Thoracic aorta (tissue), 2 donors: ENCODE measurements at places on chromosomes 1 and 21.

DNA sequence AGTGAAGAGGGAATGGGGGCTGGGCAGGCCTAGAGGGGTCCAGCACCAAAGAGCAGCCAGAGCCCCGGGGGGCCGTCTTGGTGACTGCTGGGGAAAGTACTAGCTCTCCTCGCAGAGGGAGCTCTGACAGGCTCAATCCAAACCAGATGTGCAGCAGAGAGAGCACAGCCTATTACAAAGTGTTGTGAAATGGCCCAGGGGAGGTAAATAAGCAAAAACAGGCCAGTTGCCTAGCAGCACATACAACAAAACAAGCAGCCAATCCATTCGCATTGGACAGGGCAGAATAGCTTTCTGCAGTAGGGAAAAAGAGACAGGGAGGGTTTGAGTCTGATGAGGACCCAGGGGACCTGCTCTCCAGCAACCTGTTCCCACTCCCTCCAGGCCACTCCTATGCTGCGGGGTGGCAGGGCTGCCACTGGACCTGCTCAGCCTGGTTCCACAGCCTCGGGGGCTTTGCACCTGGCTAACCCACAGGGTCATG lies 239.6 kb upstream of the FGGY start:
- DNase-seq, result peak; percentile 64

- DNase-seq, result no peak
These were observed 128.7 kb downstream of the RGS7 start for GRCh38 chr1:241228339-241228738.

GRCh38 chr1:155086856-155087535 lies 8.4 kb downstream of the EFNA3 start:
- no peak for DNase-seq

DNA sequence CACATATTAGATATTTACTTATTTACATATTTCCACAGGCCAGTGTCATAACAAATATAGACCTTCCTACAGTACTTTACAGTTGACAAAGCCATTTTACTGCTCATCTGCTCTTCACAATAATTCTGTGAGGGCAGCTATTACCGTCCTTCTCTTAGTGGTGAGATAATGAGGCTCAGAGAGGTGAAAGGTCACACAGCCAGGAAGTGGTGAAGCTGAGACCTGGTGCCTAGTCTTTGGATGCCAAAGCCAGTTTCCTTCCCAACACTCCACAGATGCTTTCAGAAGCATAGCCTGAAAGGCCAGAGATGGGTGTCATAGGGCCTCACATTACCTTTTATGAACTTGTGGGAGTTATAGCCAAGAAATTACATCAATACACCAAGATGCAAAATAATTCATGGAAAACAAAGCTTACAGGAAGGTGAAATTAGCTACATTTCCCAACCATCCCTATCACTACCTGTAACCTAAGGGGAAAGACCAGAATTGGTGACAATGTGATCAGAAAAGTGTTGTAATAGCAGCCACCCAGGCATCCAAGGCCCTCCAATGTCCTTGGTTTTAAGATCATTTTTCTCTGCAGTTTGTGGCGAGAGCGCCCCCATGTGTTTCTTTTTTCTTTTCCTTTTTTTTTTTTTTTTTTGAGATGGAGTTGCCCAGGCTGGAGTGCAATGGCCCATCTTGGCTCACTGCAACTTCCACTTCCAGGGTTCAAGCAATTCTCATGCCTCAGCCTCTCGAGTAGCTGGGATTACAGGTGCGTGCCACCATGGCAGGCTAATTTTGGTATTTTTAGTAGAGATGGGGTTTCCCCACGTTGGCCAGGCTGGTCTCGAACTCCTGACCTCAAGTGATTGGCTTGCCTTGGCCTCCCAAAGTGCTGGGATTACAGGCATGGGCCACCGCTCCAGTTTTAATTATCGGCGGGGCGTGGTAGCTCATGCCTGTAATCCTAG lies 26.5 kb upstream of the RPL11 start:
- DNase-seq, result no peak

- no peak for DNase-seq
These were observed 368.5 kb downstream of the HHAT start for GRCh38 chr1:210697185-210697584.

DNA sequence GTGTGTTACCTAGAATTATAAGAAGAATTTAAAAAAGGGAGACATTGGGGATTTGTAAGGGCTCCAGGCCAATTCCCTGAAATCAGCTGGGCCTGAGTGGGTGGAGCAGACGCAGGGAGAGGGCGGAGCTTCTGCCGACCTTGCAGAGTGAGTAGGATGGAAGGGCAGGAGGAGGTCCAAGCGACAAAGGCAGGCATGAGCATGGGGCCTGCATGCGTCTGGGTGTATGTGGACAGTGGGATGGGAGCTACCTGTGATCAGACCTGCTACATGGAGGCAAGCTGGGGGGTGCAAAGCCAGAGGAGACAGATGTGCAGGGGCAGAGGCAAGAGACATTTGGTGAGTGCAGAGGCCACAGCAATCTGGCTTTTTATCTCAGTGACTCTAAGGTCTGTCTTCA lies 105.3 kb upstream of the OLIG2 start:
- no peak for DNase-seq

DNA sequence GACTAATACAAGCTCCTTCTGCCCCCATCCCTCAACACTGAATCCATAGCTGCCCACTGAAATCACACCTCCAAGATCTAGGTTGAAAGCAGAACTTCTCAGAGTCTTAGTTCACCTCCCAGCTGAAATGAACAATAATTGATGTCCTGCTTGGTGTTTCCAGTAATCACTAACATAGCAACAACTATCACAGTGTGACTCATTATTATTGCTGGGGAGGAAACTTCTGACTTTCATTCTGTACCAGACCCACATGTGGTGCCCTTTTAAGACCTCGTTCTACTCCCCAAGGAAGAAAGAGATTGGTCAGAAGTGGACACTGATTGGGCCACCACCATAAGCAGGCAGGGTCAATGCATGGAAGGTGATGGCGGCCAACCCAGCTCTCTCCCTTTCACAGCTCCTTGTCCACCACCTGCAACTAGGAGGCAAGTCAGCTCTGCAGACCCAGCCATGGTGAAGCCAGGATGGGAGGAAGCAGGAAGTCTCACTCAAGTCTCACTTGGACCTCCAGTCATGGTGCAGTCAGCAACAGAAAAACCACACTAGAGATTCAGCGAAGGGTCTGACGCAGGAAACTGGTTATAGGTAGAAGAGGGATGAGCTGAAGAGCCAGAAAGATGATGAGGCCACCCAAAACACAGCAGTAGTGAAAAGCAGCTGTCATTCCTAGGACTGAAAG lies 720.2 kb downstream of the PTPRU start:
- no peak for DNase-seq

DNA sequence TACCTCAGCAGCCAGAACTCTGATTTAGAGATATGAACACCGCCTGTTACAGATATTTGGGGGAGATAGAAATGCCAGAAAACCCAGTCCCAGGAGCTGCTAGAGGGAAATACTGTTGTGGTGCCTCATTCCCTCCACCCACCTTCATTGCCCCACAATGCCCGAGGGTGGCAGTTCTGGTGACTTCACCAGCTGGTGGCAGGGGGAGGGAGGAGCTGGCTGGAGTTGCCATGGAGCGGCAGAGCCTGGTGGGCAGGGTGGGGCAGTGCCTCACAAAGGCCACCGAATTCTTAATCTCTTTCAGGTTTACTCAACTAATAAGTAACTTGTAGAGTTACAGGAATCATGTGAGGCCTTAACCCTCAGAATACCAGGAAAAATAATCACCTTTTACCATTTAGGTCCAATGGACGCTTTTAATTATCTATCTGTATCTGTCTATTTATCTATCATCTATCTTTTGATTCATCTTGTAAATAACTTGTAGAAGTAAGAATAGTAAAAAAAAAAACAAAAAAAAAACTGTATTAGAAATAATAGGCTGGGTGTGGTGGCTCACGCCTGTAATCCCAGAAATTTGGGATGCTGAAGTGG lies 11.7 kb upstream of the S100A11 start:
- DNase-seq, result peak; percentile 68

DNA sequence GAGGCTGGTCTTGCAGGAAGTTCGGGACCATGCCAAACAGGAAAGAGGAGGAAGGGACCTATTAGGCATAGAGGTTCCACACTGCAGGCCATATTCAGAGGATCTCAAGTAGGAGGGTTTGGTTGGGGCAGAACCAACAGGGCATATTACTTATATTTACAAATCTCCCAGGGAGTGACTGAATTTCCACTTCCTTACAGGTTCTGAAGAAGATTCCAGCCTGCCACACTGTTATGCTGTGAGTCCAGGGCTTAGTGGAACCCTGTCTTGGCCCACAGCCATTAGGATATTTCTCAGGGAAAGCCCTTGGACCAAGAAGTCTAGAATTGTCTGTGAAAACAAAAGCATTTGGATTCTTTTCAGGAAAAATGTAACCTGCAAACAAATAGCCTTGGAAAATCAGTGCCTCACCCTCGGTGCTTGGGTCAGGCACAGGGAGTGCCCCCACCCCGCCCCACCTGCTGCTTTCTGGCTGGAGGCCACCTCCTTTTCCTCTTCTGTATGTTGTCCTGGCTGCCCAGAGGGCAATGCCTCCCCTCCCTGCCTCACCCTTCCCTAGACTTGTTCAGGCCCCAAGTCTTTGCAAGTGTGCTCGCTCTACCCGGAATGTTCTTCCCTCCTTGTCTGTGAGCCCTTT lies 41.0 kb upstream of the JUN start:
- no peak for DNase-seq

GRCh38 chr1:66302815-66303214 lies 231.1 kb upstream of the SGIP1 start:
- no peak for DNase-seq

DNA sequence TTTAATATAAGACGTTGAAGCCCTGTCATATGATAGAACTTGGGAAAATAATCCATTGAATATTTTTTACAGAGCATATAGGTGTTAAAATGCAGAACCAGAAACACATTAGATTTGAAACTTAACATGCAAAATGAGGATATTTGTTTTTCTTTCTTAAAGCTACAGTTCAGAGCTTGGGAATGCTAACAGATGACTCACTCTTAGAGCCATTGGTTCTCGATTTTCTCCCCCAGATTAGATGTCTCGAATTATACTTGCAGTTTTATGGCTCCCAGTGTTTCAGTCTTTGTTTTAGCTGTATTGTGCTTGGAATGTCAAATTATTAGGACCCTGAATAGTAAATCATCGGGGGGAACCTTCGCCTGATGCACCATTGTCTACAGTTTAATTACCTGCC lies 575.7 kb upstream of the ZP4 start:
- DNase-seq, result no peak

DNA sequence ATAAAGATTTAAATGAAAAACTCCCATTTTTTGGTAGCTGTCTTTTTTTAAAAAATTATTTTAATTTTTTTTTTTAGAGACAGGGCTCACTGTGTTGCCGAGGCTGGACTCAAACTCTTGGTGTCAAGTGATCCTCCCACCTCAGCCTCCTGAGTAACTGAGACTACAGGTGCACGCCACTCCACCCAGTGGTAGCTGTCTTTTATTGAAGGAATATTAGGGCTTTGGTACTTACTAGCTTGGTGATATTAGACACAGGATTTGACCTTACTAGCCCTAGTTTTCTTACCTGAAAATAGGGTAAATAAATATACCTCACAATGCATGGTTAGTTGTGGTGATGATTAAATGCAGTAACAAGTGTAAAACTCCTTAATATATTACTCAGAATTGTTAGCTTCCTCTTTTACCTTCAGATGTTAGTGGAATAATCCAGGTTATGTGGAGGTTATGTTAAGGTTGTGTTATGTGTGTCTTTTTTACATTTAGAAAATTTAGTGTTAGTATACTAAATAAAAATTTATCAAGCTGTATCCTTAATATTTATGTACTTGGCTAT lies 66.8 kb downstream of the PHACTR4 start:
- DNase-seq, result no peak

GRCh38 chr1:12741946-12742345 lies 4.1 kb upstream of the CFAP107 start:
- DNase-seq, result no peak

DNA sequence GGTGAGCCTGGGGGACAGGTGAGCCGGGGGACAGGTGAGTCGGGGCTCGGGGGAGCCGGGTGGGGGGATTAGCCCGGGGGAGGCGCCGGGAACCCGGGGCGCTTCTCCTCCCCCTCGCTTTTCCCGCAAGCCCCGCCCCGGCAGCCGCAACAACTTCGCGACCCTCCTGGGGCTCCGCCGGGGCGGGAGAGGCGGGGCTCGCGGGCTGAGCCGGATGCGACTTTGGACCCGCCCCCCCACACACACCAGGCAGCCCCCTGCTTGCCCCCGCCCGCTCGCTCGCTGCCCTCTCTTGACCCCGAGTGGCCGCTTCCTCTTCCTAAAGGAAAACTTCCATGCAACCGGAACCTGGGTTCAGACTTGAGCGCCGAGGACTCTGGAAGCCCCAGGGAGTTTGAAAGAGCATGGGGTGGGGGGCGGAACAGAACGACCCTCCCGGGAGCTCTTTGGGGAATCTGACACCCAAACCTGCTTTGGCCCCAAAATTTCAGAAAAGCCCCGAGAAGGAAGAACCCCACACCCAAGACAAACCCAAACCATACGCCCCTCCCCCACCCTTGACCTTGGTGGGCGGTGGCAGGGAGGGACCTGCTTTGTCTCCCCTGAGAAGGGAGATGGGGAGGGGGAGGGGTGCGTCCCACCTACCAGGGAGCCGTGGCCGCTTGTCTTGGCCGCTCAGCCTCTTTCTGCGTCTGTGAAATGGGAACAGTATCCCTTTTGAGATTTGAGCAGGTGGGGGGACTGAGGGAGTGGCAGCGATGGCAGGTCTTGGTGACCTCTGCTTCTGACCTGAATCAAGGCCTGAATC lies 550 bp downstream of the ARHGEF16 start:
- DNase-seq, result no peak

GRCh38 chr1:160910170-160910750 lies 25.3 kb upstream of the ITLN1 start:
- DNase-seq, result no peak

- no peak for DNase-seq
These were observed 13.3 kb upstream of the SPOCD1 start for GRCh38 chr1:31828926-31829690.

GRCh38 chr21:34688145-34688544 lies 19.4 kb downstream of the CLIC6 start:
- no peak for DNase-seq

DNA sequence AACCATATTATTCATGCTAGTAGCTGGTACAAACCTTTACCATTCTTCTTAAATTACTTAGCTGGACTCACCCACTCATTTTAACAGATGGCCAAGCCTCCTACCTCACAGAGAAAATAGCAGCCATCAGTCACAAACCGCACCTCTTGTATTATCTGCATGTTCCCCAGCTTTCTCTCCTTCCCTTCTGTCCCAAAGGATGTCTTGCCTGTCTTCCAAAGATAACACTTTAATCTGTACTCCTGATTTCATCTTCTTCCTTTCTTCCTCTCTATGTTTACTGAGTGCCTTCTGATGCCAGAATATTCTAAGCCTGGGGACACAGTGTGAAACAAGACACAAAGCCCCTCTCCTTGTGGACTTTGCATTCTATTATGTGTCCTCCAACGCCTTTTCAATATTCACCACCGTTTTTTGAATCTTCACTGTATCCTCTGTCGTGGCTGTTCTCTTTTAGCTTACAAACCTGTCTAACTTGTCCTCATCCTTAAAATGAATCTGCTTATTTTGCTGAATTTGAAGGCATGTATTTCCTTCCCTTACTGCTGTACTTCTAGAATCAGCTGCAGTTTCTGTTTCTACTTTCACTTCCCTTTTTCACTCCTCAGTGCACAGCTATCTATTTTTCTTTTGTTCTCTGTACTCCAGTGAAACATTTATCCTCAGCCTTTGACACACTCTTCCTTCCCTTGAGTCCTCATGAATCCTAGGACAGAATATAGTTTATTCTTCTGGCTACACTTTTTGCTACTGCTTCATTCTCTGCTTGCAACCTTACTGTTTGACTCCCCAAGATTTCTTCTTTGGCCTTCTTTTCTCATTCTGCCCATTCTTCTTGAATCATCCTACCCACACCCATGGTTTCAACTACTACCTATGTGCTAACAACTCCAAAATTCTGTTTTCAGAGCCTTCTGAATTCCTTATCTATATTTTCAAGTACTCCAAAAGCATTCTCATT lies 216.9 kb upstream of the SAMSN1 start:
- DNase-seq, result no peak
